C1 segment of cervical spinal cord (tissue), 14 donors: ENCODE measurements at places on chromosomes 6 and 20.
A peak's percentile ranks its signal among the peaks of the same experiment; 100 is the strongest.

- no peak for DNase-seq
Measured at GRCh38 chr6:39778581-39779255, 13.5 kb upstream of the DAAM2 start.

DNA sequence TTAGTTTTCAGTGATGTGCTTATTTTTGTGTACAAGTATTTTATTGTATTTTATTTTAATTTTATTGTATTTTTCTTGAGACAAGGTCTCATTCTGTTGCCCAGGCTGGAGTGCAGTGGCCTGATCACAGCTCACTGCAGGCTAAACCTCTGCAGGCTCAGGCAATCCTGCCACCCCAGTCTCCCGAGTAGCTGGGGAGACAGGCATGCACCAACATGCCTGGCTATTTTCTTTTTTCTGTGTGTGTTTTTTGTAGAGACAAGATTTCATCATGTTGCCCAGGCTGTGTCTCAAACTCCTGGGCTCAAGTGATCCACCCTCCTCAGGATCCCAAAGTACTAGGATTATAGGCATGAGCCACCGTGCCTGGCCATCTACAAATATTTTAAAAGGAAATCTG is 146.3 kb downstream of the MANEA start:
- DNase-seq: no peak

DNA sequence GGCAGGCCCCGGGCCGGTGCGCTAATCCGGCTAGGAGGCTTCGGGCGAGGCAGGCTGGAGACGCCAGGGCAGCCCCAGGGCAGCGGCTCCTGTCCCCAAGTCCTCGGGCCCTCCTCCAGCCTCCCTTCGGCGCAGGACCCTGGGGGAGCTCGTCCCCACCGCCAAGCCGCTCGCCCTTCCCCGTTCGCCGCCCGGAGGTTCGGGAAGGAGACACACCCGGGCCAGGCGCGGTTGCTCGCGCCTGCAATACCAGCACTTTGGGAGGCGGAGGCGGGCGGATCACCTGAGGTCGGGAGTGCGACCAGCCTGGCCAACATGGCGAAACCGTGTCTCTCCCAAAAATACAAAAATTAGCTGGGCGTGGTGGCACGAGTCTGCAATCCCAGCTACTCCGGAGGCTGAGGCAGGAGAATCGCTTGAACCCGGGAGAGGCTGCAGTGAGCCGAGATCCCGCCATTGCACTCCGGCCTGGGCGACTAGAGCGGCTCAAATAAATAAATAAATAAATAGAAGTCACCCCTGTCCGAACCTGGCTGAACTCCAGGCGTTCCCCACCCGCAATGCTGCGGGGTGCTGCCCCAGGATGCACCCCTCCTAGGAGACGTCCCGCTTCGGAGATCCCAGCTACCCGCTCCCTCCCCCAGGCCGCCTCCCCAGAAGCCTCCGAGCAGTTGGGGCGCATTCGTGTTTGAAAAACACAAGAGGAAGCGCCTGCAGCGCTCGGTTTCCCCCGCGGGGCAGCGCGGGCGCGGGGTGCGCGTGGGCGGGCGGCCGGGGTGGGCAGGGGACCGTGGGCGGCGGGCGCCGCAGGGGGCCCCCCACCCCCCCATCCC is 27.5 kb downstream of the SERPINB9 start:
- DNase-seq: no peak

GRCh38 chr6:26286168-26286877 is 78.7 kb upstream of the BTN3A2 start:
- DNase-seq: peak; percentile 61

GRCh38 chr20:10949930-10950783 is 276.4 kb upstream of the JAG1 start:
- no peak for DNase-seq

DNA sequence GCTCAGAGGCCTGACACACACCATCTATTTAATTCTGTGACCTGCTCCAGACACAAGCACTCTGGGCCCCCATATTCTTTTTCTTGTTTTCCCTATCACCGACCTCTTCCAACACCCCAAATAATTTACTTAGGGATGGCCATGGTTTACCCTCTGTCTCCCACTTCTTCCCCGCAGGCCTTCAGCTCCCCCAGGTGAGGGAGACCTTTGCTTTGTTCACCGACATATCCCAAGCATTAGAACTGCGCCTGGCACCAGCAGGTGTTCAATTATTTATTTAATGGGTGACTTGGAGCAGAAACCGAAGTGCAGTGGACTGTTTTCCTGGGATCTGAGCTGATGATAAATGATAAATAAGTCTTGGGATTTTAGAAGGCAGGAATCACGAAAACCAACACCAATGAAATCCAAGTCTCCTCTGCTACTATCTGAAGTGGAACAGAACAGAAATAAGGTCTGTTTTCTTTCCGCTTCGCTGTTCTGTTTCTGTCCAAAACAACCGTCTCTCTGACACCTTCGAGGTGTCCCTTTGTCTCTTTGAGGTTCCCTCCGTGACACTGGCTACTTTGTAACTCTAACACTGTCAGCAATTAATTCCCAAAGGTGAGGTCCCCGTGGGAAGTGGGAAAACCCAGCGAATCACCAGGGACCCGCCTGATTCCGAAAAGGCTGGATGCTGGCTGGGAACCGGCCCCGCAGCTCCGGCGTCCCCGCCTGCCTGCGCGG is 1.1 kb upstream of the RIN2 start:
- no peak for DNase-seq

GRCh38 chr20:43863330-43863729 is 51.3 kb upstream of the TOX2 start:
- DNase-seq: no peak

GRCh38 chr6:90323706-90324105 is 27.1 kb upstream of the BACH2 start:
- no peak for DNase-seq

- no peak for DNase-seq
Measured at GRCh38 chr6:126086560-126086959, 100.2 kb downstream of the TRMT11 start.
